Keratinocyte (primary cell): ENCODE measurements at places on chromosomes 13 and 19.

- DNase-seq = no peak
These were observed 83.7 kb downstream of the NALCN start for GRCh38 chr13:101332583-101332982.

DNA sequence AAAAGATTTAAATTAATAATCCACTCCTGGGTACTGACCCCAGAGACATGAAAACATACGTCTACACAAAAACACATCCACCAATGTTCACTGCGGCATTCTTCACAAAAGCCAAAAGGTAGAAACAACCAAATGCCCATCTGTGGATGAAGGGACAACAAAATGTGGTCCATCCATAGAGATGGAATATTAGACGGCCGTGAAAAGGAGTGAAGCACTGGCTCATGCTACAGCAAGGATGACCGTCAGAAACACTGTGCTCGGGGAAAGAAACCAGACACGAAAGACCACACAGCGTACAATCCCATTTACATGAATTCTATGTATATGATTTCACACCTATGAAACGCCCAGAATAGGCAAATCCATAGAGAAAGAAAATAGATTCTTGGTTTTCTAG lies 6.1 kb downstream of the RDH13 start:
- DNase-seq = no peak

GRCh38 chr19:6242677-6243076 lies 37.1 kb downstream of the MLLT1 start:
- DNase-seq = no peak

GRCh38 chr19:56827708-56828107 lies 12.8 kb downstream of the PEG3 start:
- DNase-seq = no peak

- no peak for DNase-seq
These were observed 1.1 kb downstream of the ZNF625 start for GRCh38 chr19:12155324-12155860.
